ENCODE measurements at places on chromosomes 7 and 10.
A peak's percentile ranks its signal among the peaks of the same experiment; 100 is the strongest.

GRCh38 chr10:35882422-35883150 is 240.5 kb upstream of the FZD8 start:
- no peak for DNase-seq

DNA sequence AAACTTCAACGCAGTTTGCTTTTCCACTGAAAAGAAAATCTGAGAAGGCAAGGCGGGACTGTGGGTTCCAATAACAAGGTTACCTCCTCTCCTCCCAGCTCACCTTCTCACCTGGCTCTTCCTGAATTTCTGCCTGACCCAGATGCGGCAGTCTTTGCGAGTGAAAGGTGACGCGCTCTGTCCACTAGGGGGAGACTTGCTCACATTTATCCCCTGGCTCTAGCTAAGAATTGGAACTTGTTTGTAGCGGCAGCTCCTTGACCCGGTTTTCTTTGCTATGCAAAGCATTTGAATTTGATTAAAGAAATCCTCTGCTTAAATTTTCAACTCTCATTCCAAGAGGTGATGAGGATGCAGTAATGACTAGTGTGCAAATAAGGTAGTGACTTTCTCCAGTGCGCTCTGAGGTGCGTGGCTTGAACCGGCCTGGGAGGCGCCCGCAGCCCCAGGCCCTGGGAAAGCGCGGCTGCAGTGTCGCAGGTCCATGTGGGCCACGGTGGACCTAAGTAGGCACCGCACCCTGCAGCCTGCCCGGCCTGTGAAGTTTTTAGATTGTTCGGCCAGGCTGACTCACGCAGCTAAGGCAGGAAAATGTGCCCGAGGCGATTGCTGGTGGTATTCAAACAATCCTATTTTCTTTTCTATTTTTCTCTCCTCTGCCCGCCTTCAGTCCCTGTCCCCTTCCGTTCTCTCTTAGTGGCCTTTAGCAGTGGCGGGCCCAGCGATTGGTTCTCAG is 336.9 kb upstream of the NPSR1 start:
- DNase-seq, result peak; percentile 34

DNA sequence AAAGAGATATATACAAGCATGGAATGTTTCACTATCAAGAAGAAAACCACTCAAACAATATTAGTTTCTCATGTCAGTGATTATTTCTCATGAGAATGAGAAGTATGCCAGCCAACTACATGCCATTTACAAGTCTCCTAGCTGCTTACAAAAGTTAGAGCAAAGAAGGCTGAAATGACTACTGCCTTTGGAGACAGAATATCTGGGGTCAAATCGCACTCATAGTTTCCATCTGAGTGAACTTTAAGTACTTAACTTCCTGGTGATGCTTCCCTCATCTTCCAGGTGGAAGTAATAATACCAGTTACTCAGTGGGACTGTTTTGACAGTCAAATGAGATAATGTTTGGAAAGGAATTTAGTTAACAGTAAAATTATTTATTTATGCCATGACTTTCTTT is 42.0 kb upstream of the RHOBTB1 start:
- no peak for DNase-seq

DNA sequence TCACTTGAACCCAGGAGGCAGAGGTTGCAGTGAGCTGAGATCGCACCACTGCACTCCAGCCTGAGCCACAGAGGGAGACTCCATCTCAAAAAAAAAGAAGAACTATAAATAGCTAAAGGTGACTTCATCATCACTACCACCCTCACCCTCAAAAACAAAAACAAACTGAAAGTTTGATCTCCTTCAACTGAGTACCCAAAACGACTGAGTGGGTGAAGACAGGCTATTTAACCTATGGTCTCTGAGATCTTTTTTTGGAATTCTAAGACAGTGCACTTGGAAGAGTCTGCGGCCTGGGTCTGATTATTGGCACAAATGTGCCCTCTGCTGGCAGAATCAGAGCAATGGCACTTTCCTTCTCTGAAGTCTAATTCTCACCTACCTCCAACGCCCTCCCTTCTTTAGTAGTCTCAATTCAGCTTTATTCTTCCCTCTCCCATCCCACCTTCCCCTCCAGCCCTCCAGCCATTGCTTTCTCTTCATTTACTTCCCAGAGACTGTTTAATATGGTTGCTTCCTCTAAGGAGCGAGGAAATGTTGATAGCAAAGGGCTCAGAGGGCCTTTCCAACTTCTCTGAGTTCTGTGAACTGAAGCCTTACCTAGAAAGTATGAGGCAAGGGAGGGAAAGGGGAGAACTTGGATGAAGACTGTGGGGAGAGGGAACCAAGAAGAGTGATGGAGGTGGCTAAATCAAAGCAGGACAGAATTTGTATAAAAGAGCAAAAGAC is 2.9 kb upstream of the MYOZ1 start:
- peak; percentile 50 for DNase-seq

DNA sequence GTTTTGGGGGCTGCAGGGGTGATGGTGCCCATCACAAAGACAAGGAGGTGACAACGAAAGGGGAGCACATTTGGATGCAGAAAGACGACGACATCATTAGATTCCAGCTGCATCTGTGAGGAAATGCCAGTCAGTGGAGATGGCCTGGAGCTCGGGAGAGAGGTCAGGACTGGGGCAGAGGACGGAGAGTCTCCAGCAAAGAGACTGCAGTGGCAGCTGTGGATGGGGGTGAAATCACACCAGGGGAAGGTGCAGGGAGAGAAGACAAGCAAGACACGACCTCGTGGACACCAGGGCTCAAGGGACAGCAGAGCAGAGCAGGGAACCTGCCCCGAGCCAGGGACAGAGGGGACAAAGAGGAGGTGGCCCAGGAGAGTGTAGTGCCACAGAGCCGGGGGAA is 203.4 kb downstream of the PRPF18 start:
- DNase-seq, result no peak

GRCh38 chr7:159128767-159129166 is 15.9 kb downstream of the VIPR2 start:
- DNase-seq, result no peak

- DNase-seq, result peak; percentile 83
These were observed 138.1 kb upstream of the CHST15 start for GRCh38 chr10:124231168-124232155.
